ENCODE measurements at places on chromosomes 5 and 9.

- DNase-seq: no peak
Measured at GRCh38 chr5:150446088-150446487, 3.5 kb downstream of the RPS14 start.

GRCh38 chr5:136626531-136626930, 261.2 kb upstream of the TRPC7 start:
- no peak for DNase-seq

GRCh38 chr9:88072831-88073375, 65.4 kb downstream of the SPATA31C2 start:
- no peak for DNase-seq

- DNase-seq: no peak
Measured at GRCh38 chr5:132759114-132760048, 12.2 kb downstream of the CCNI2 start.

- DNase-seq: no peak
Measured at GRCh38 chr9:34573599-34574325, 15.8 kb downstream of the CNTFR start.

DNA sequence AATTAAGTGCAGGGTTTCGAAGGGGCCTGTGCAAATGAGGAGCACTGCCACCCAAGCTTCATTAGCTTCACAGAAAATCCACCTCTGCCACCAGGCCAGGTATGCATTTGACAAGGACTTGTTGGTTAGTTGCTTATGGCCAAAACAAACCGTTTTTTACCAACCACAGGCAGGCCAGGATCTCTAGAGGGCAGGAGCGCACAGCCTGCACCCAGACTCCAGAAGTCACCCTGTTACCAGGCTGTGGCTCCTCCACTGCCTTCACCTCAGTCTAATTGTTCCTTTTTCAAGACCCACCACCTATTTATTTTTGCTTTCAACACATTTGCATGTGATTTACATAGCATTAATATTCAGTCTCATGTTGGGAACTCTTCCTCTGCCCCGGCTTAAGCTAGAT, 78.3 kb upstream of the HSPA9 start:
- DNase-seq: no peak

GRCh38 chr9:133942206-133942975, 49.7 kb downstream of the VAV2 start:
- DNase-seq: no peak

GRCh38 chr5:180810959-180811622, 8.5 kb upstream of the MGAT1 start:
- DNase-seq: no peak

- no peak for DNase-seq
Measured at GRCh38 chr5:171874234-171874633, 88.6 kb downstream of the SMIM23 start.

GRCh38 chr5:2369178-2369577, 382.3 kb downstream of the IRX2 start:
- no peak for DNase-seq

DNA sequence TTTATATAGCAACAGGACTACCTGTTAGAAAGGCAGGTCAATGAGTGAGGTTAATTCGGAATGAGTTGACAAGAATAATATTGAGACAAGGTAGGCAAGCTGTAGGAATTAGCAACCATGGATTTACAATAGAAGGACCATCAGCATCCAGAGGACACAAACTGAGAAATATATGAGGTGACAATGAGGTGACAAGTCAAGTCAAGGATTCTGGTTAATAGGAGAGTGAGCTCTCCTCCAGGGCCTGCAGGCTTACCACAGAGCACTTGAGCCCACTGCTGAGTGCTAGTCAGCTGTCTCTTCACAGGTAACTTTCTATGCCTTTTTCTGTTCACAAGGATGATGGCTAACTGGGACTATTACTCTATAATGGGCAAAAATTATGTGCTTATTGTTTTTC, 227.2 kb downstream of the MRPS30 start:
- DNase-seq: no peak

DNA sequence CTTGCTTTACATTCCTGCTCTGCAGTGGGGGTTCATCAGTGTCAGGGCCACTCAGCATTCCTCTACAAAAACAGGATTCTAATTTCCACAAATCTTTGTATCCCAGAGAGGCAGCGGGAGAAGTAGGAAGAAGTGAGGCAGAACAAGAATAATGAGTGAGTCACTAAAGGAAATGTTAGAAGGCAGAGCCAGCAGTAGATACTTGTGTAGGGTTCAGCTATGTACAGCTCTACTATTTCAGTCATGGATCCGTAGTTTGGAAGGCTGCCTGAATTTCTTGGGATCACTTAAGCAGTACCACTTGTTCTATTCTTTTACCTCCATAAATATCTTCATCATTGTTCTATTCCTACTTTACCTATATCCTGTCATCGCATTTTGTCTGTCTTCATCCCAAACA, 246.3 kb upstream of the TLE4 start:
- DNase-seq: no peak

GRCh38 chr5:75960129-75960528, 123.1 kb upstream of the SV2C start:
- DNase-seq: no peak

DNA sequence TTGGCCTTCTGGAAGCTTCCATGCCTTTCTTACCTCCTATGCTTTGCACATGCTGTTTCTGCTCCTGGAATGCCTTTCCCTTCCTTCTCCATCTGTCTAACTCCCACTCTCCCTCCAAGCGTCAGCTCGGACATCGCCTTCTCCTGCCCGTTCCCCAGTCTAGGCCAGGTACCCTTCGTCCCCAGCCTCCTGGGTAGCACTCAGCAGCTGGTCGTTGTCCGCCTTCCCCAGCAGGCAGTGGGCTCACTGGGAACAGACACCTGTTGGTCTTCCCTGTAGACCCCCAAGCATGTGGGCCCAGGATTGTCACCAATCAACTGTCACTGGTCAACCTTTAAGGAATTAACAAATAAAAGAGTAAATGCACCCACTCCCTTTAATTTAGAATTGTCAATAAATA, 202.2 kb downstream of the RGS3 start:
- no peak for DNase-seq

DNA sequence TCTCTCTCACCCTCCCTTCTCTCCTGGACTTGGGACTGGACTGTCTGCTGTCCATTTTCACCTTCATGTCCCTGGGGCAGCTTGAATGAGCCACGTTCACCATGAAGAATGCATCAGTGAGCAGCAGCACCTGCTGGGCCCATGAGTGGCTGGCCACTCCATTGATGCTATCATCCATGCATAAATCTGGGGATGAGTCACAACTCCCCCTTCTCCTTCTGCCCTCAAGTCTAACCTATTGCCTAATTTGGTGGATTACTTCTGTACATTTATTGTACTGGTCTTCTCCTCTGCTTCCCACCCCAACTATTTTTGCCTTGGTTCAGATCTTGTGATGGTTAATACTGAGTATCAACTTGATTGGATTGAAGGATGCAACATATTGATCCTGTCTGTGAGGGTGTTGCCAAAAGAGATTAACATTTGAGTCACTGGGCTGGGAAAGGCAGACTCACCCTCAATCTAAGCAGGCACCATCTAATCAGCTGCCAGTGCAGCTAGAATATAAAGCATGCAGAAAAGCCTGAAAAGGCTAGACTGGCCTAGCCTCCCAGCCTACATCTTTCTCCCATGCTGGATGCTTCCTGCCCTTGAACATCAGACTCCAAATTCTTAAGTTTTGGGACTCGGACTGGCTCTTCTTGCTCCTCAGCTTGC, 46.7 kb downstream of the GDNF start:
- DNase-seq: no peak

GRCh38 chr5:126920291-126920690, 110.1 kb downstream of the MARCHF3 start:
- no peak for DNase-seq

GRCh38 chr5:57370376-57370775, 112.2 kb downstream of the ACTBL2 start:
- no peak for DNase-seq

GRCh38 chr5:669111-669841, 23.9 kb downstream of the TPPP start:
- DNase-seq: peak; percentile 31

DNA sequence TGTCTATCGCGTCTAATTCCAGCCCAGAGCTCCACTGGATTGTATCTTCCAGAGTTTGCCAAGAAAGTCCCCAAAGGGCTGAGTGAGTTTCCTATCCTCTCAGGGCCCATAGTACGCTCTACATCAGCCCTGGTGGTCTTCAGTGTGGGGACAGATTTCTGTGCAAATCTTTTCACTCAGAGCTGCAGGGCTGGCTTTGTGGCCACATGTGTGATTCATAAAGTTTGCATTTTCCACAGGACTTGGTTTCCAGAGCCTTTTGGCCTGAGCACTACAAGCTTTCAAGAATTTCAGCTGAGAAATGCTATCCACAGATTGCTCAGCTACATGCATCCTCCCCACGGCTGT, 76.7 kb upstream of the CXCL14 start:
- DNase-seq: no peak

GRCh38 chr9:118612201-118612600, 757.0 kb downstream of the BRINP1 start:
- no peak for DNase-seq

DNA sequence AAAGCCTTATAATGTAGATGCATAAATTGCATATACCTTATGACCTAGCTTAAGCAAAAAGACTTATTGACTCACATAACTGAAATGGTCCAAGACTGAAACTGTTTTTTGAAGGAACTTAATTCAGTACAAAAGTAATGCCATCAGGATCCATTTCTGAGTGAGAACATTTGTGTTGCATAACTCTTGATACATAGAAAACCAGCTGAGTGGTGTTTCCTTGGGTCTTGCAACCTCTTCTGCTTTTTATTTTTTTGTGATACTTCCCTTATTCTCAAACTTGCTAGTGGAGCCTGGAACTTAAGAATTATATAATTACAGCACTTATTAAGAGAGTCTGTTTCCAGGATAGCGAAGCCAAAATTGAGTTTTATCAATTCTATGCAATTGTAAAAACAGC, 272.0 kb downstream of the MAN2A1 start:
- DNase-seq: no peak

DNA sequence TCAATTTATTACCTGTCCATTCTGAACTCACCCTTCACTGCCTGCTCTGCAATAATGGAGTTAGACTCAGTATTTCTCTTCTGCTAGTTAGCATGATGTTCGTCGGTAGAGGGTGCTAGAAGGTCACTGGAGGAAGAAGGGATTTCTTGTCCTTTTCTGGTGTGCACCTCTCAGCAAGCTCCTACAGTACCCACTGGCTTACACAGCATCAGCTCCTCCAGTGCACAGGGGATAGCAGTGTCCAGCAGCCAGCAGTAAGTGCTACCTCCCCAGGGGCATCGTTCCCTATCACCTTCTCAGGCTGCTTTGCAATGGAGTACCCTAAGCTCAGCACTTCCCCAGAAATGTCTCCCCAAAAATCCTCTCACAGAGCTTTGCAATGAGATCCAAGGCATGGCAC, 45.9 kb upstream of the APC start:
- peak; percentile 7 for DNase-seq

DNA sequence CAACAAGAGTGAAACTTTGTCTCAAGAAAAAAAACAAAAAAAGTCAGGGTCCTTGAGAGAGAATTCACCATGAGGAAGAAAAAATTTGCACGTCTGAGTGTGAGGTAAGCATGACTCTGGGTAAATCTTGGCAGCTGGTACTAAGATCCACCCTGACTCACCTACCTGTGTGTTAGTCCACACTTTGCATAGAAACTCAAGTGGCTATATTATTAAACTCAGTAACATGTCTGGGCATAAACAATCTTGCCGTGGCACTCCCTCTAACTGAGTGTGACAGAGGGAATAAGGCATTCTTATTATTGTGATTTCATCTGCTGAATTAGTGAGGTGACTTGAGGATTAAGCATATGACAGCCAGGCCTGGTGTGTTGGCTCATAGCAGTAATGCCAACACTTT, 259.4 kb upstream of the VLDLR start:
- no peak for DNase-seq

- no peak for DNase-seq
Measured at GRCh38 chr5:66796305-66797292, 200.4 kb downstream of the MAST4 start.

GRCh38 chr5:151048526-151048925, 28.1 kb downstream of the GPX3 start:
- no peak for DNase-seq

DNA sequence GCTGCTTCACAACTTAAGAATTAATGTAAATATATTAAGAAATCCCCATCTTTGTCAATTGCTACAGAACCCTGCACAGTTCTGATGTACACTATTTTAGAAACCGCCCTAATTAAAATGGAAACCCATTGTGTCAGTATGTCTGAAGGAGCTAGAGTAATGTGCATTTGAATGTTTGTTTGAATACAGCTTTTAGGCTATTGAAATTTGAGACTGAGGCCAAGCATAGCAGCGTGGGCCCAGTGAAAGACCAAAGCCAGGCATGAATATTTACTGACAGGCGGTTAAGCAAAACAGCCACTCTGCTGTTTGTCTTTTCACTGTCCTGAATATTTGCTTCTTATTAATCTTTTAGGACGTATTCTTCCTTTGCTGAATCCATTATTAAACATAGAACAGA, 252.3 kb downstream of the IZUMO3 start:
- no peak for DNase-seq

DNA sequence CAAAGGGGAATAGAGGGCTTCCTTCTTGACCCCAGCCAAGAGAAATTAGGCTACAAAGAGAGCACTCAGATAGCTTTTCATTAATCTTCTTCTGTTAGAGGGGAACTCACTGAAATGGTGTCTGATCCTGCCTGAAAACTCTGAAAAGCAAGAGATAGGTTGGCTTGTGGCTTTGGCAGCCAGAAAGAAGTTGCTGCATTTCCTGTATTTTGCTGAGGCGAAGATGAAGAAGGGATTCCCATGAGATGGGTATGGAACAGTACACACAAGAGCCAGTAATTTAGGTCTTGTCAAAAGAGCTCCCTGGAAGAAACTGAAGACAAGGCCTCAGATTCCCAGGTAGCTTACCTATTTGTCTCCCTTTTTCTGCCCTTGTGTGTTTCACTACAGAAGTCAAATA, 120.9 kb upstream of the TARS1 start:
- DNase-seq: no peak

- no peak for DNase-seq
Measured at GRCh38 chr5:154366353-154366752, 79.4 kb upstream of the SAP30L start.

DNA sequence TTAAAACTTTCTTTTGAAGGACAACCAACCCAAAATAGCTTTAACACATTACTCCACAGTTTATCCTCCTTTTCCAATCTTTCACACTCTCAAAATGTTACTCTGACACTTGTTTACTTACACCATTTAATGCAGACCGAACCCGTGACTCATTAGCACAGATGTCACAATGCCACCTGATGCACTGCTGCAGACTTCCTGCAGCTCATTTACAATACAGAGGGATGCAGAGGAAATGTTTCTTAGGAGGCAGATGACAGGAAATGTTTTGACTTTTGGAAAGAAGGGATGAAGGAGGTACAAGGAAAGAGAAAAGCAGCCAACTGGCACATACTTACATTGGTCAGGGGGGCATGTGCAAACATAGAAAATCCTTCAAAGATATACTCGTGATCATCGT, 39.0 kb downstream of the DROSHA start:
- no peak for DNase-seq

Measured in CD4-positive, alpha-beta T cell treated with Interleukin-4 for 4 hours (primary cell).